ENCODE measurements at places on chromosomes 2 and 18.

DNA sequence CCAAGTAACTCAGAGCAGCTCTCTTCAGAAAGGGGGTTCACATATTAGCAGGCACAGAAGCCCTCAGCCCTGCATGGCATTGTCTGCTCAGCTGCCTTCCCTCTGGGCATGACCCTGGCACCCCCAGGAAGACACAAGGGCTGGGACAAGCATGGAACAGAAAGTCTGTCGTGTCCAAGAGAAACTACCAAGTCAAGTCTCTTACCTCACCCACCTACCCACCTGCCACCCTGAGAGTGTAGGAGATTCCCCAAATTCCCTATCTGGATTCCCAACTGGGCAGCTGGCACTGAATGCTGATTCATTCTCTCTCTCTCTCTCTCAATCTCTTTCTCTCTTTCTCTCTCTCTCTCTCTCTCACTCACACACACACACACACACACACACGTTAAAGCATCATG, 21.6 kb downstream of the SMAD7 start:
- DNase-seq: peak; percentile 52

GRCh38 chr18:48553236-48553635, 14.4 kb downstream of the CTIF start:
- DNase-seq: no peak

DNA sequence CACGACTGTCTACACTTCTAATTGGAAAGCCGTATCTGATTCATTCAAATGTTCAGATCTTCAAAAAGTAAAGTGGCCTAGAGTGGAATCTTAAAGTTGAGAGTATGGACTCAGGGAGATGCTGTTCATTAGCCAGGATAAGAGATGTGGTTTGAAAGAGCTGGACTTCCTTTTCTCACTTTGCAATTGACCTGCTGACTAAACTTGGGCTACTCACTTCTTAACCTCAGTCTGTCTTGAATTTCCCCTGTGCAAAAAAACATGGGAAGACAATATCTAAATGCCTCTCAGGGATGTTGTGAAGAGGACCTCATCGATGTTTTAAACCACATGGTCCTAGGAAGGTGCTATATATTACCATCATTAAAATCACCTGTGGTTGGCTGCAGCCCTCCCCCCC, 64.1 kb downstream of the BCL2 start:
- no peak for DNase-seq

GRCh38 chr2:95234286-95234785, 27.0 kb downstream of the ZNF892 start:
- DNase-seq: peak; percentile 57

DNA sequence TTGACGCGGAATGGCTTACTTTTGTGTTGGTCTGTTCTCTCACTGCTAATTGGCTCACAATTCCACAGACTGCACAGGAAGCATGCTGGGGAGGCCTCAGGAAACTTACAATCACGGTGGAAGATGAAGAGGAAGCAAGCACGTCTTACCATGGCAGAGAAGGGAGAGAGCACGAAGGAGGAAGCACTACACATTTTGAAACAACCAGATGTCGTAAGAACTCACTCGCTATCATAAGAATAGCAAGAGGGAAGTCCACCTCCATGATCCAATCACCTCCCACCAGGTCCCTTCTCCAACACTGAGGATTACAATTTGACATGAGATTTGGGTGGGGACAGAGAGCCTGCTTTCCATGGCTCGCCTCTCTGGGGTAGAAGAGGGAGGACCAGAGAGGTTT, 106.2 kb downstream of the KCNF1 start:
- no peak for DNase-seq

- DNase-seq: no peak
These were observed 23.4 kb downstream of the CHCHD5 start for GRCh38 chr2:112607680-112608438.

DNA sequence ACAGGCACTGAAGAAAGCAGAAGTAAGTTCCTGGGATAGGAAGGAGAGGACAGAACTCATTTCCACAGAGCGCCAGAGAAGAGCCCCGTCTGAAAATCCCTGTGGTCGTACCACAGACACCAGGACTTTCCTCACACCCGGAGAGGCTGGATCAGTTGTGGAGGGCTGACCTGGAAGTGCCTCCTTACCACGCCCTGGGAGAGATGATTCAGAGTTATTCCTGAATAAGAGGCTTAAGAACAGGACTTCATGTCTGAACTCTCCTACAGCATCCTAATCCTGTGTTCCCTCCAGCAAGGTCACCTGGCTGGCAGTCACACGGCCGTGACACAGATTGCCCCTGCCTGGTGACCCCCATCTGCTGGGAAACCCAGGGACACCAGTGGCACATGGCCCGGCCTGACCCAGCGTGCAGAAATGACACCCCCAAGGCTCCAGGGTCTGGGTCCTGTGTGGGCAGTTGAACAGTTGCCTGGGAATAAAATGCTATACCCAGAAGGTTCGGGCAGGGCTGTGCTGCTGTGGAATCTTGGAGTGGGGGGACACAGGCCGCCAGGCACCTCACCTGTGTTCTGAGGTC, 105.9 kb downstream of the PXDN start:
- peak; percentile 27 for DNase-seq

GRCh38 chr18:49183921-49184320, 233.2 kb upstream of the SMAD7 start:
- DNase-seq: no peak

DNA sequence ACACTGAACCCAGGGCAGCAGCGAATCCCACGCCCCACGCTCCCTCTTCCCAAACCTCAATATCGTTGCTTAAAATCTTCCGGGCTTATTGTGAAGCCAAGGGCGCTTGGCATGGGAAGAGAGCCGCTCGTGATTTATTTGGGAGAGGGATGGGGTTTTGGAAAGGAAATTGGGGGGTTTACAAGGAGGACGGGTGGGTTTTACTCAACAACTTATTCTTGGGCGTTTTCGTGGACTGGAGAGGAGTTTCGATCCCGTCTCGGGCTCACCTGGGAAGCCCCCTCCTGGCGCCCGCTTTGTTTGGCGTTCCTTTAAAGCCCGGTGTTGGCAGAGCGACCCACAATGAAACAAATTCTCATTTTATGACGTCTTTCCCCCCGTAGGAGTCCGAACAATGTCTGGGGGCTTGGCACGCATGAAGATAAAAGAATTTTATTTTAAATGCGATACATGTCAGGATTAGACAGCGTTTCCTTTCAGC, 135.3 kb downstream of the INSIG2 start:
- no peak for DNase-seq

DNA sequence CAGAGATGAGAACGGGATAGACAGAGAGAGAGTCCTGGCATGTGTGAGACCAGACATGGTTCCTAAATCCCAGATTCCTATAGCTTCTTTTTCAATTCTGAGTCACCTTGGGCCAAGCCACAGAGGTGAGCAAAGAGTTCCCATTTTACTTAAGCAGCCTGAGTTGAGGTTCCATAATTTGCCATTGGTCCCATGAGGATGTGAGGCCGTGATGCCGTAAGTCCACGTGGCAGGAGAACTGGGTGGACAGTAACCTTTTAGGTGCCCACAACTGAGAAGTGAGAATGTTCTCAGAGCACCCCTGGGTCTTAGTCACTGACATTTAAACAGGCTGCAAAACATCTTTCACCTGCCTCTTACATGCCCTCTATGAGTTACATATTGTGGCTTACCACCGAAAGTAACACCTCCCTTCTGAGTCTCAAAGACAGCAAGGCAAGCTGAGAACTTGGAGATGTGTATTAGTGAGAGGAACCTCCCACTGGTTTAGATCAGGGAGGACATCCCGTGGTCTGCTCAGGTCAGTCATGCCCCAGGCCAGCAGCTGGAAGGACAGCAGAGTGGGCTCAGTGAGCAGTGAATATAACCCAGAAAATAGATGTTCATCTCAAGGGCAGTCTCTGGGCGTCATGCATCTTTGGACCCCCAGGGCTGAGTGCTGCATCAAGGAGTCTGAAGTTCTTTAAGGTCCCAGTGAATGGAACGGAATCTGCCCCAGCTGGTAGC, 127.9 kb upstream of the LGALSL start:
- DNase-seq: no peak

DNA sequence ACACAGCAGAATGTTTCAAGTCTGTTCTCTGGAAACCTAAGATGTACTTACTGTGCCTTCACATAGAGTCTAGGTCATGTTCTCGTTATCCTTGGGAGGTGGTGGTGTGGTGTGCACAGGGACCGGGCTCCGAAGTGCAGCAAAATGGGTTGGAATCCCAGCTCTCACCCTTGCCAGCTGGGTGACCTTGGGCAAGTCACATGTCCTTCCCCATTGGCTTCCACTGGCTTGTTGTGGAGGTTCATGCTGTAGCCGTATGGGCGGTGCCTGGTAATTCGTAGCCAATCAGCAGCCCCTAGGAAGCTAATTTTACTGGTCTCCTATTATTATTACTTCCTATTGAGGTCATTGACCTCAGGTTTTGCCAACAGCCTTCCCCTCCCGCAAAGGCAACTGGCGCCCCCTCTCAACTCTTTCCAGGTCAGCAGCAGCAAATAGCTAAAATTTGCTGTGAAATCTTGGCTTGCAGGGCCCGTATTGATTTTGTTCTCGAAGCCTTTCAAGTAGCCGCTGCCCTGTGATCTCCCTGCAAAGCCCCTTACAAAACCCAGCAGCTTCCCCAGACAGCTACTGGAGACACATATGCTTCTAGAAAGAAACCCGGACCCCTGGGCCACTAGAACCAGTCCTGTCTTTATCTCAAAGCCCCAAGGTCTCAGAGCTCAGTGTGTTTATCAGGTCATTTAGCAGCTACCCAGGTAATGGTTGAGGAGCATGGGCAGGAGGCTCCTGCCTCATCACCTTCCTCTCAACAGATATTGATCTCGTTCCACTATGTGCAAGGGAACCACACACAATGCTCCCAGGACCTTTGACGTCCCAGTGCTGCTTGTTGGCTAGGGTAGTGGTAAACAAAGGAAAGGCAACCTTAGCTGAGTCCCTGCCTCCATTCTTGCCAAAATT, 66.5 kb upstream of the SLC1A4 start:
- DNase-seq: no peak

- DNase-seq: peak; percentile 9
These were observed 142.0 kb downstream of the TSN start for GRCh38 chr2:121897335-121897970.

DNA sequence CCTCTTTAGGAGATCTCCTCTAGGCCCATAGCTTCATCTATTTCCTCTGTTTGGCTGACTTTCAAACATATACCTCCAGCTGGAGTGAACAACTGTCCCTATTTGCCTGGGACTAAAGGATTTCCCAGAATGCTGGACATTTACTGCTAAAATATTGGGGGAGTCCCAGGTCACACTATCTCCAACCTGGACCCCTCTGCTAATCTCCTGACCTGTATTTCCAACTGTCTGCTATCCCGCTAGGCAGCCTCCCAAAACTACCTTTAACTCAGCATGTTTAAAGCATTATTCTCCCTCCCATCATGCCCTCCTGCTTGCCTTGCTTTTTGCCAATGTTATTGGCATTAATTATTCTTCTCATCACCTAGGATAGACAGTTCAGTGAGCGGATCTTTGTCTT, 77.1 kb downstream of the THADA start:
- no peak for DNase-seq

DNA sequence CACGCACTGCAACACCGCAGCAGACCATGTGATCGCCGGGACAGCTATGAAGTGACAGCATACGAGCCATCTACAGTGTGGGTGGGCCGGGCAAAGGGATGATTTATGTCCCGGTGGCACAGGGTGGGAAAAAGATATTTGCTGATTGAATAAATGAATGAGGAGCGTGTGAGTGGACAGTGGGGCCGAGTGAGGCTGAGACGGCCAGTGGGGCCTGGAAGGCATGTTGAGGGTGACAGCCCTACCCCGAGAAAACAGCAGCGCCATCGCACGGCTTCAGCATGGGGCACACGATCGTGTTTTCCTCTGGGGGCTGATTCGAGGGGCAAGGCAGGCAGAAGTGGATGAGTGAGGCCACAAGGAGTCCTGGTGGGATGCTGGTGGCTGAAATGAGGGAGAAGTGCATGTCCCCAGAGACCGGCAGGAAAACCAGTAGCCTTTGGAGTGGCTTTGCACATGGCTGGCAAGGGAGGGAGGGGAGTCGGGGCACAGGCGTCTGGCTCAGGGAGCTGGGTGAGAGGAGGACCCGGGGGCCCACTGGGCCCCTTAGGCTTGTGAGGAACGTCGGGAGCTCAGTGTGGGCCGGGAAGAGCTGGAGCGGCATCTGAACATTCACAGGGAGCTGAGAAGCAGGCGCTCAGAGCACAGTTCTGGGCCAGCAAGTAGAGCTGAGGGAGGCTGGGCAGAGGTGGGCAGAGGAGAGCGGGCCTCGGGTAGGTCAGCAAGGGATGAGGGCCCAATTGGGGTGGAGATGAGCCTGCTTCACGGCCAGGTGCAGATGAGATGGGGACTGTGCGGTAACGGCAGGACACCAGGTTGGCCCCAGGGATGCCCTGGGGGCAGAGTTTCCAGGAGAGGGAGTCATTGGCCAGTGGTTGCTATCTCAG, 32.1 kb upstream of the MAL start:
- DNase-seq: no peak

GRCh38 chr2:186575302-186575701, 14.6 kb upstream of the ITGAV start:
- peak; percentile 100 for DNase-seq

DNA sequence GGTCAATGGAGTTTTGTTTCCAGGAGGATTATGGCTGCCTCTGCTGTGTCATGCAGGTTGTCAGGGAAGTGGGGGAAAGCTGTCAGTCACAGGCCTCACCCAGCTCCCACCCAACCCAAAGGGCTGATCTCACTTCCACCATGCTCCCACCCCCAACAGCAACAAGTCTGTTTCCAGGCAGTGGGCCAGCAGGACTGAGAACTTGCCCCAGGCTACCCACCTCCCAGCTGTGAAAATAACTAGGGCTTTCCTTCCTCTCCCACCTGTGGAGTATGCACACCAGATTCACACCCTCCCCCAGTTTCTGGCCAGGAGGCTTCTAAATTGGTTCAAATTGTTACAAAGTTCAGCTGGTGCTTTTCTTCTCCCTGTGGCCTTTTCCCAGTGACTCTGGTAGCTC, 95.6 kb upstream of the ACVR1 start:
- peak; percentile 77 for DNase-seq

- peak; percentile 69 for DNase-seq
These were observed 83.5 kb upstream of the DTNA start for GRCh38 chr18:34626404-34627136.

- no peak for DNase-seq
These were observed 35.4 kb upstream of the WIPF1 start for GRCh38 chr2:174632841-174633622.

GRCh38 chr2:40935349-40935748, 483.5 kb upstream of the SLC8A1 start:
- no peak for DNase-seq

GRCh38 chr2:73258913-73259215, 24.8 kb downstream of the CCT7 start:
- no peak for DNase-seq

Data from renal cortical epithelial cell (primary cell).